G401 (cell line): ENCODE measurements at places on chromosomes 7 and 10. TPM values are rescaled to one million over a fixed set of nuclear protein-coding genes. Genes with fewer than 3 reads are reported as not detected.

The CLDN3 gene
- total RNA-seq, result not detected in 2 replicates

The CFAP69 gene
- 1.4 and 3.3 TPM in 2 replicates for total RNA-seq

The SDK1 gene
- total RNA-seq, result not detected in 2 replicates

The ZNF775 gene
- 21.0 and 23.4 TPM in 2 replicates for total RNA-seq

GRCh38 chr7:4958477-4959301 lies at the start of gene MMD2:
TSS of gene MMD2 (minus strand) at chr7:4959187. CDS start at chr7:4959017, 170 bp downstream.
- DNase-seq, result peak; percentile 16
